ENCODE measurements at places on chromosomes 6 and 20. TPM values are rescaled to one million over a fixed set of nuclear protein-coding genes. Genes with fewer than 3 reads are reported as not detected.

- no peaks in the 10 kb centered on the region for H3K36me3 ChIP-seq
- no peak for DNase-seq
- no peak overlapping the region for H3K27ac ChIP-seq
- H3K4me1 ChIP-seq: no peaks in the 10 kb centered on the region
- H3K4me3 ChIP-seq: no peak overlapping the region
These were observed 48.4 kb downstream of the C6orf15 start for GRCh38 chr6:31063906-31064435.

- no peak for DNase-seq
- no peak overlapping the region for H3K27ac ChIP-seq
- no peaks in the 10 kb centered on the region for H3K27me3 ChIP-seq
- H3K4me3 ChIP-seq: no peak overlapping the region
These were observed 18.9 kb upstream of the RPL7L1 start for GRCh38 chr6:42860481-42860880.

GRCh38 chr20:44357555-44358125 lies 2.1 kb downstream of the HNF4A start:
- no peak overlapping the region for H3K27ac ChIP-seq
- no peaks in the 10 kb centered on the region for H3K36me3 ChIP-seq
- no peak overlapping the region for H3K4me3 ChIP-seq
- H3K4me1 ChIP-seq: no peaks in the 10 kb centered on the region
- peaks cover 4% of the 10 kb centered on the region for H3K27me3 ChIP-seq

The RAD21L1 gene
- not detected for total RNA-seq

The OLIG3 gene
- not detected for total RNA-seq

The CRISP2 gene
- total RNA-seq: not detected

The TCF15 gene
- total RNA-seq: not detected

The RRAGD gene
- 10.2 TPM for total RNA-seq
